ENCODE measurements at places on chromosomes 6 and 20. TPM values are rescaled to one million over a fixed set of nuclear protein-coding genes. Genes with fewer than 3 reads are reported as not detected.

GRCh38 chr6:84517741-84518530 lies 246.5 kb downstream of the TBX18 start:
- DNase-seq: no peak

- DNase-seq: no peak
Observed at GRCh38 chr6:112464901-112465665, 118.0 kb downstream of the RFPL4B start.

- no peak for DNase-seq
Observed at GRCh38 chr20:39108746-39109145, 146.6 kb downstream of the DHX35 start.

Gene ZNF217
- total RNA-seq: 13.8 TPM
